Stimulated activated CD4-positive, alpha-beta T cell treated with anti-CD3 and anti-CD28 coated beads, TNF-alpha, amount 100 ng/mL, for 24 hours (primary cell): ENCODE measurements at places on chromosomes 5 and 9.

- DNase-seq, result no peak
Observed at GRCh38 chr9:116247284-116247683, 93.7 kb downstream of the PAPPA start.

- no peak for DNase-seq
Observed at GRCh38 chr5:116576053-116576713, 1.6 kb upstream of the SEMA6A start.

DNA sequence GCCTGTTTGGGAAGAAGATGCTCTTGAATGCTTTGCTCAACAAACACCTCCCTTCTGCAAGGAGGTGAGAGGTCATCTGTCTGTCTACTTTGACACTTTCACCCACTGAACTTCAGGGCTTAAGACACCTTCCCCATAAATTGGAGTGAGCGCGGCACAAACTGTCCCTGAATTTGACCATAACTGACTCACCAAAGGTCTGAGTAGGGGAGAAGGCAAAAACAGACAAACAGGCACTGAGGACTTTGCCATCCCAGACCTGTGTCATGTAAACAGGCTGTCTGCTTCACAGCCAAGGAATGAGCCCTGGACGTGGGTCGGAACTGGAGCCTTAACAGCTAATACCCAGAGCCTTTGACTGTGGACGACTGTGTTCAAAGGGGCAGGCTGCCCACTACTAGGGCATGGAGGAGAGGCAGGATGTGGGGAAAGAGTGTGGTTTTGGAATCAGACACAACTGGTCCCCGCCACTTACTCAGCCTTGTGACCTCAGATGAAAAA lies 320.9 kb upstream of the KLF4 start:
- DNase-seq, result no peak

DNA sequence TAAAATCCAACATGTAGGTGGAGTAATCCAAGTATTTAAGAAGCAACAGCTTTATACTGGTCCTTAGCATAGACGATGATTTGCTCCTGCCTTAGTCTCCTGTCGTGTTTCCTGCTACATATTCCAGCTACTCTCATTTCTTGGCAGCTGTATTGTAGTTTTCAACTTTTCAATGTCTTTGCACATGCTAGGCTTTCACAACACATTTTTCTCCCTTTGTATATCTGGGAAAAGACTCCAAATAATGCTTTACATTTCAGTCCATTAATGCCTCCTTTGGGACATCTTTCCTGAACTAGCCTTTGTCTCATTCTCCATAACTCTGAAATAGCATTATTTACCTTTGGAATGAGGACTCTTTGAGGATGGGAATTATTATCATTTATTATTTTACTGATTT lies 508.0 kb downstream of the PTPRD start:
- DNase-seq, result no peak

- DNase-seq, result no peak
Observed at GRCh38 chr9:81575956-81576355, 113.4 kb downstream of the TLE1 start.

DNA sequence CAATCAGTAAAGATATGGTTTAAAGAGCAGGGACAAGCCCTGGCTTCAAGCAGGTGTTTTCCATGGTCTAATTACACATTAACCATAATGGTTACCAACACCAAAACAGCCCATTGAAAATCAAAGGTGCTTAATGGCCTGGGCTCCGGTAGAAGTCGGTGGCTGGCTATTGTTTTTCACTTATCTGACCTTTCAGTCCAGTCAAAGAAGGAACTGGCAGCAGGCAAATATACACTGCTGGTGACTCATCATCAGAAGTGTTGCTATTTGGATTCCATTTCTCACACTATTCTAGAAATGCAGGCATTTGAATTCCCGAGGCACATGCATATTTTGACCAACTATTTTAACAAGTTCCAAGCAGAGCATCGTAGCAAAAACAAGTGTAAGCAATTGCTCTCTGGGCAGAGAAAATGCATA lies 26.3 kb upstream of the GABRP start:
- DNase-seq, result no peak

GRCh38 chr9:20357037-20357432 lies 265.3 kb downstream of the MLLT3 start:
- no peak for DNase-seq

GRCh38 chr5:109324351-109324750 lies 85.4 kb downstream of the PJA2 start:
- DNase-seq, result no peak

DNA sequence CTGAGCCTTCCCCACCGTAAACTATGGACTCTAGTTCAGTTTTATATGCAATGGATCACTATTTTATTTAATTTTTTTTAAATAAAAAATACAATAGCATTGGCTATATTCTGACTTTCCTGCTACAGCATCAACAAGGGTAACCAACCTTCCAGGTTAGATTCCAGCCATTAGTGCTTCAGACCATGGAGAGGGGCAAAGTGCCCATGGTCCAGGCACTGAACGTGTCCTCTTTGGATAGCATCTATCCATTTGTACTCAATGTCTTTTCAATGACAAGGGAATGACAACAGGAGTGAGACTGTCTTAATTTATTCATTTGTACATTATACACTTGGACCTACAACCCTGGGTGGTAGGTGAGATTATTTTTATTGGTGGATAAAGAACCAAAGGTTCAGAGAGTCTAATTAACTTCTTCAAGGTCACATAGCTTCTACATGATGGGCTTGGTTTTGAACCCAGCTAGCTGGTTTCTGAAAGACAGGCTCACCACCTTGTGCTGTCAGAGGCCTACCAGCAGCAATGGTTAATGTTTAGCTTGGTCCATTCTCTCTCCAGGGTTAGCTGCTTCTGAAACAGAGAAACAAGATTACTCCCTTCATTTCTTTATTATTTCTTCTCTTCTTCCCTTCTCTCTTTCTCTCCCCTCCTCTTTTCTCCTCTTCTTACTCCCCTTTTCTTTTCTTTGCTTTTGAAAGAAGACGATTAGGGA lies 11.5 kb downstream of the TMEM171 start:
- no peak for DNase-seq

DNA sequence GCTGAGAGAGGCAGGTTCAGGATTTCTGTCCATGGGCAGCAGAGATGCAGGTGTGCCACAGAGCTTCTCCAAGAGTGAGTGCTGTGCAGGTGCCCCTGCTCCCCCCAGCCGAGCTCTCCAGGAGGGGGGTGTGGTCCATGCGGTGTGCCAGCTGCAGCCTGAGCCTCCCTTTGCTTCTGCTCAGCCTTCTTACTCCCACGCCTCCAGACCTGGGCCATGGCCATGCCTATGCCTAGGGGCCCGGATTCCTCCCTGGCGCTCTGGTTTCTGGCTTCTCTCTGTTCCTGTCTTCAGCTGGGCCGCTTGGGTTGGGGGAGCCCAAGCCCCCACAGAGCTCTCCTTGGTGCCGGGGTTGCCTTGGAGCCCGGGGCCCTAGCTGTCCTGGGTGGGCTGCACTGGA lies 133.3 kb downstream of the CACNA1B start:
- DNase-seq, result no peak

DNA sequence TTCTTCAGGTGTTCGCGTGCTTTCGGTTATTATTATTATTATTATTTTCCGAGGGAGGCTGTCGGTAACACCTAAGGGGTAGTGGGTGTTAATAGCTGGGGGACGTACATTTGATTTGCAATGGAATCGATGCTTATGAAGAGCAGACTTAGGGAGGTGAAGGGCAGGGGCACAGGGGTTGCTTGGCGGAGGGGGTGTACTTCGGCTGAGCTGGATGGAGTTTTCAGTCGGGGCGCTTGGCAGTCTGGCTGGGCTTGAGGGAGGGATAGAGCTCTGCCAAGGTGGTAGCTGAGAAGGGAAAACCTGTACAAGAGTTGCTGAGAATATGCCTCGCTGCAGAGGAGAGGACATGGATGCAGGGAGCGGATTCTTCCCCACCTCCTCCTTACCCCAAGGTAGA lies 617 bp upstream of the PTPRD start:
- DNase-seq, result no peak

DNA sequence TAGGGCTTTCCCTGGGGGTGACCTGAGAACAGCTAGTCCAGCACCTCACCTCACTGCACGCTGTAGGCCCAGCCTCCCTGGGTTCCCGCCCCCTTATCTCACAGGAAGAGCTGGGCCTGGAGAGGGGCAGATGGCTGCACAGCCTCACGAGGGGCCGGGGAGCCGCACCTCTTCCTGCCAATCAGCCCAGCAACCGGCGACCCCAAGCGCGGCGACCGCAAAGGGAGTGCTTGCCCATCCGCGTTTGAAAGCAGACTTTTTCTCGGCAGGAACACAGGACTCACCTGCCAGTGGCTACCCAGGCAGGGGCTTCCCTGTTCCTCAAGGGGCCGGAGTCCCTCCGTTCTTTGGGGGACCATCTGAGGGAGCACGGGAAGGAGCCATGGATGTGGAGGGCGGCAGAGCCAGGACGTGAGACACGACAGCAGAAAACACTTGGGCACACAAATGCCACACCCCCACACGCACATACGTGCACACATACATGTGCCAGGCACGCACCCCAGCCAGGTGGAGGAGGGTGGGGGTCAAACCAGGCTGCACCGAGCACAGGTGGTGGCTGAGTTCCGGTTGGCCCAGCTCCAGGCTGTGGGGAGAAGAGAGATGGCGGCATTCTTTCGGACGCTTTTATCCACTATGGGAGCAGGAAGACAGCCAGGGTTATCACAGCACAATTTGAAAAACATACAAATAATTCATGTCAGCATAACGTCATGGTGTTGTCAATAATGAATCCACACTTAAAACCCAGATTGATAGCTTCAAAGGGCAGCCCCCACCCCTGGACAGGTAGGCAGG lies 11.3 kb downstream of the TMEM250 start:
- no peak for DNase-seq

- no peak for DNase-seq
Observed at GRCh38 chr5:123500471-123500870, 11.5 kb upstream of the CSNK1G3 start.

DNA sequence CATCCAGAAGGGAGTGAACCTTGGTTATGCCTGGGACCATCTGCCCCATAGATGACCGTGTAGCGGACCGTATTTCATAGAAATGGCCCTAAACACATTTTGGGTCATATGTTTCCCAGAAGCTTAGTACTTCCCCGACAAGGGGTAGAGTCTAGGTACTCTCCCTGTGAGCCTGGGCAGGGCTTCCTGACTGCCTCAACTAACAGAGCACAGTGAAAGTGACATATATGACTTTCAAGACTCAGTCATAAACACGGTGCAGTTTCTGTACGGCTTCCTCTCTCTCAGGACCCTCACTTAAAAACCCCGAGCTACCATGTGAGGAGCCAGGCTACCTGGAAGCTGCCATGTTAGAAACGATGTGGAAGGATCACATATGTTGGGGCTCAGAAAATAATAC lies 20.9 kb downstream of the C9orf57 start:
- no peak for DNase-seq

DNA sequence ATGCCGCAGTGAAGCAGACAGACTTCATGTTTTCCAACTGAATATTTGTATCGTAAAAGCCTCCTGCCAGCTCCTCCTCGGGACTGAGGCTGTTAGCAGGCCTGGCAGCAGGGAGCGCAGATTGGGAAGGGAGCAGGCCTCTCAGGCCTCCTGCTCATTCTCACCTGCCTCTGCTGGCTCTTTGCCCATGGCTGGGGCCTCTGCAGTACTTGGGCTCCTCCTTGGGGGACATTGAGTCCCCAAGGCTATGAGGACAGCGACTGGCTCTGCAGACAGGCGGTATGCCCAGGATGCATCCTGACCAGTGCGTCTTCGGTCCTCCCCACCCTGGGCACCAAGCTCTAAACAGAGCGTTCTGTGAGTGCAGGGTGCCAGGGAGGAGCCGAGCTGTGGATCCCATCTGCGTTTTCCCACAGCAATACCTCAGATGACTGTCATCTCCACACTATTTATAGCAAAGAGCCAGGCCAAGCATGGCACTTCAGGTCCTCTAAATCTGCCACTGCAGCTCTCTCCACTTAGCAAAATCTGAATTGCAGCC lies 38.7 kb downstream of the TSTD2 start:
- no peak for DNase-seq

GRCh38 chr5:132471151-132471907 lies 19.2 kb downstream of the IRF1 start:
- DNase-seq, result no peak

DNA sequence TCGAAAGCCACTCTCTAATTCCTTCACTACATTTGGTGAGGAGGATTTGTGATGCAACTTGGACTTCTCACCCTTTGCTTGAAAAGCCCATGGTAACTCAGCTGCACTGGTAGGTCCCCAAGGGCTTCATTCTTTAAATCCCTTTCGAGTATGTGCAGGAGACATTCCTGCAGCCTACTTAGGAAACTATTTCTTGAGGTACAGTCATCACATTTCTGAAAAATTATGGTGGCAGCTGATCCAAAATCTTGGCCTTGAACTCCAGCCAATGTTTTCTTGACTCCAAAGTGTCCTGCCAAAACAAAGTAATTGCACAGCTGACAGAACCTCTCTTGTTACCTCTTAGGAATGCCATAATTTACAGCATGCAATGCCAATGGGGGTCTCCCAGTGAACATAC lies 99.7 kb downstream of the NPR3 start:
- no peak for DNase-seq

DNA sequence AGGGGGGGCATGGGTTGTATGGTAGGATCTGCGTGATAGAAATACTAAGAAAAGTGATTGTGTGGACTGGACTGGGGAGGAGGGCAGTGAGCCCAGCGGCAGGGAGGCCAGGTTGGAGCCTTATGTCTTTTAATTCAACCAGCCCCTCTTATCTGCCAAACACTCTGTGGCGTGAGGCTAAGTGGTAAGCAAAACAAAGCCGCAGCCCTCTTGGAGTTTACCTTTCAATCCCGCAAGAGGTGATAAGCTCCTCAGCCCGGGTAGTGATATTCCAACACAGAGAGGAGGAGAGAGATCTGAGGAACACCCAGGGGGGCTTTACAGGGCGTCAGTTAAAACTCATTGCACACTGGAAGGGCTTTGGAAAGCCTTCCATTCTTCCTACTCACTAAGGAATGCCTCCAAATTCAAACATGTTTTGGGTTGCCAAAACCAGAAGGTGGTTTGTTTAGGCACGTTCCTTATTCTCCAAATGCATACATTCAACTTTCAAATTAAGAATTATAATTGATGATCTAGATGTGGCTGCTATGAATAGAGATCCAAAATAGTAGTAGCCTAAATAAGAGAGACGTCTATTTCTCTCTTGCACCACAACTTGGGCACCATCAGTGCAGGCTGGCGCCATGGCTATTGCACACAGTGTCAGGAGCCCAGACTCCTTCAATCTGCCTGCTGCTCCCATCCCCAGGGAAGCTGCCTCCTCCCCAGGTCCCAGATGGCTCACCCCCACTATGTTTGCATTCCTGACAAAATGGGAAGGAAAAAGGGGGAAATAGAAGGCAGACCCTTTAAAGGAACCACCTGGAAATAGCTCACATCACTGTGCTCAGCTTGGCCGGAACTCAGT lies 75.1 kb upstream of the FSTL4 start:
- no peak for DNase-seq

- no peak for DNase-seq
Observed at GRCh38 chr5:41822036-41822435, 48.2 kb downstream of the OXCT1 start.

DNA sequence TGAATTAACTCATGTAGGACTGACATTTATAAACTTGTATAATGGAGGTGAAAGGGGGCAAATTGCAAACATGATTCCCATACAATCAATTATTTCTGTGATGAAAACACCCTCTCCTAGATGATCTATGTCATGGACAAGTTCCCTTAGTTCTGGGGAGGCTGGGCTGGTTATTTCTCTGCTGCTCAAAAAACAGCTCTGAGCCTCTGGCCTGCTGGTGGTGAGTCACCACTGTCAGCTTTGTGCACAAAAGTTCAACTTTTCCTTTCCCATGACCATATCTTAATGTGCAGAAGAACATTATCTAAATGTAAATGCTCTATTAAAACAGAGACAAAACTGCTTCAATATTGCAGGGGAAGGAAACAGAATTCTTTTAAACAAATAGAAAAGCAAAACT lies 85.0 kb downstream of the HMHB1 start:
- no peak for DNase-seq
